Liver (tissue), 10 donors: ENCODE measurements at places on chromosomes 16 and 17.

DNA sequence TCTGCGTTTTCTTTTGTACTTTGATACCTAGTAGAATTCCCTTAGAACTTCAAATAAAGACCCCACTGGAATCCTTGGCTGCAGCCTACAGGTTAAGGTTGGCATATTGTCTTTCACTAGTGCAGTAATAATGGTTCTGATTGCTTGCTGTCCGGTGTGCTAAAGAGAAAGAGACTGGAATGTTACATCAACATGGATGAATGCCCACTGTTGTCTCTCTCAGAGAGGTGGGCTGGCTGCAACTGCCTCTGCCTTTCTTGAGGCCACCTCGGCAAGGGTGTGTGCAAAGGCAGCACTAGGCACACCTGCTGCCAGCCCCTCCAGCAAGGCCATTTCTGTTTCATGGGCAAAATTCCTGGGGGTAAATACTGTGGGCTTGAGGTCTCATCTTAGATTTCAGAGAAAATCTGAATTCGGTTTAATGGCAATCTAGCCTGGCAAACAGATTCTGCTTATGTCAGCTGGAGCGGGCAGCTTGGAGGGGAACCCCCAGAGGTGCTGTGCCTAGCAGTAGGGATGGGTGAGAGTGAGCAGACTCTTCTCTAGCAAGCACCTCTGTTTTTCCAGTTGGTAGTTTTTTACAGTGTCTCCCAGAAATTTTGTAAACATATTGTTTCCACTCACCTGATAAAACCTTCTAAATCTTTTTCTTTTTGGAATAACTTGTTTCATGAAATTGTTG lies 54.0 kb downstream of the MRTFB start:
- DNase-seq = no peak

GRCh38 chr17:39782481-39782880 lies 44.7 kb downstream of the GRB7 start:
- DNase-seq = no peak

DNA sequence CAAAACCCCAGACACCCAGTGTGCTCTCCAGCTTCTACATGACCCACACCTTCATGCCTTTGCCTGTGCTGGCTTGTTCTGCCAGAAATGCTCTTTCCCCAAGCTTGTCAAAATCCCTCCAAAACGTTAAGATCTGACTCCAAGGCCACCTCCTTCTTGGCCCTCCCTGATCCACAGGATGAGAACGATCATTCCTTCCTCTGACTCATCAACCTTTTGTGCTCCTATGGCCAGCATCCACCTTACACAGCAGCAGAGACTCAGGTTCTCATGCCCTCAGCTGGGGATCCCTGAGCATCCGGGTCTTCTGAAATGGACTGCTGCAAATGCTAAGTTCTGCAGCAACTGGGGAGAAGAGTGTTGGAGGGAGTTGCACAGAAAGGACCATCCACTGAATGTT lies 2.9 kb downstream of the ZBTB4 start:
- no peak for DNase-seq

DNA sequence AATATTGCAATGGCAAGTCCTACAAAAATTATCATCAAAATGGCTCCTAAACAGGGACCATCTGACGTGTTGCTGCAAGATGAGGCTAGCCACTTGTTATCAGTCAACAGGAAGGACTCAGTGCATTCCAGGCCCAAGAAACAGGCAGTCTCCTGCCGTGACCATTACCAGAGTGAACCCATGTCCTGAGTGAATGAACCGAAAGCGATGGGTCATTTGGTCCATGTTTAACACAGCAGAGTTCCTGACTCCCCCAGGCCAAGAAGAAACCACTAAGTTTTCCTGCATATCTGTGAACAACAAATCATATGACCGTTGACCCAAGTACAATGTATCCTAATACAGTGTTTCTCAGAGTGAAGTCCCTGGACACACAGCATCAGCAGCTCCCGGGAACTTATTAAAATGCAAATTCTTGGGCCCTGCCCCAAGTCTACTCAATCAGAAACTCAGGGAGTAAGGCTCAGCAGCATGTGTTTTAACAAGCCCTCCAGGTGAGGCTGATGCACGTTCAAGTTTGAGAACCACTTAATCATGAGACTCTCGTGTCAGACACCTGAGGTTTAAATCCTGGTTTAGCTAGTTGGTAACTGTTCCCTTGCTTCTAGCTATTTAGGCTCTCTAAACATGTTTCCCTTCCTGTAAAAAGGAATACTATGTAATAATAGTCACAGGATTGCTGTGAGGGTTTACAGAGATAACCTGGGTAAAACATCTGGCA lies 429.4 kb upstream of the MAF start:
- DNase-seq = no peak

GRCh38 chr17:42203354-42203753 lies 9.1 kb upstream of the GHDC start:
- DNase-seq = no peak

DNA sequence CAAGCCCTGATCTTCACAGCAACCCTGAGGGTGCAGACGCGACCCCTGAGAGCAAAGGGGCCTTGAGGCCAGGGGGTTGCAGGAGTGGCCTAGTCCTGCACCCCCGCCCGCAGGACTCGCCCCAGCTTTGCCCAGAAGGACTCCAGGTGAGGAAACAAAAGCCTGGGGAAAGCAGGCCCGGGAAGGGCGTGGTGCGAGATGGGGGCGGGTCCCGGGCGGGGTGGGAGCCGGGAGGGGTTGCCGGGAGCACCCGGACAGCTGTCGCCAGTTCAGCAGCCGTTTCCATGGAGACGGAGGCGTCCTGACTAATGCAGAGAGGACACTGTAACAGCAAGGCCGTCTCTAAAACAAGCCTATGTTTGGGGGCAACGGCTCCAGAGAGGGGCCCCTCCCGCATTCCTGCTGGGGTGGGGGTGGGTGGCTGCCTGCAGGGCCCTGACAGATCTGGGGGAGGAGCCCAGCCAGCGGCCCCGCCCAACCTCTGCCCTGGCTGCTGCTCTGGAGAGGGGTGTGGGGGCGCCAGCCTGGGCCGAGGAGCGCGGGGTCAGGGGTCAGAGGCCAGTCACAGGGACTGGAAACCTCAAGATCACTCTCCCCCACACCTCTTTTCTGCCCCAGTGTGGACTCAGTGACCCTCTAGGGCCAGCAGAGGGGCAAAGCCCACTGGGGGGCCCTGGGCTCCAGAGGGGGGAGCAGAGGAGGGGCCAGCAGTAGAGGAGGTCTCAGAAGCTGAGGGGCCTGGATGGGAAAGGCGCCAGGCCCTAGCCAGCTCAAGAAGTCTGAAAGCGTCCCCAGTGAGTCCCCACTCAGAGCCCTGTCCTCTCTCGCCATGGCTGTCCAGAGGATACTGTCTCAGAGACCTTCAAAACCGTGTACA lies 3.1 kb upstream of the TPPP3 start:
- DNase-seq = no peak

GRCh38 chr17:33838281-33838680 lies 416.8 kb upstream of the CCL2 start:
- no peak for DNase-seq

DNA sequence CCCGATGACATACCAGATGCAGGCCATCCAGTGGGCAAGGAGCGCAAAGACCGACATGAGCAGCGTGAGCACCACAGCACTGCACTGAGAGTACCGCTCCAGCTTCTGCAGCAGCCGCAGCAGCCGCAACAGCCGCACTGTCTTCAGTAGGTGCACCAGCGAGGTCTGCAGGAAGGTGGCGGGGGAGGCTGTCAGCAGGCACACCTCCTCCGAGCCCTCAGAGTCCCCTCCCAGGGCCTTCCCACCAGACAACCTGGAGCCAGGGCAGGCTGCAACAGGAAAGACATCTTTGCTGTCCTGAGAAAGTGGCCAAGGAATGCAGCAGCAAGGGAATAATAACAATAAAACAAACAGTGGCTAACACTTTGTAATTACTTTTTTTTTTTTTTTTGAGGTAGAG lies 9.1 kb downstream of the KCNH4 start:
- DNase-seq = no peak

DNA sequence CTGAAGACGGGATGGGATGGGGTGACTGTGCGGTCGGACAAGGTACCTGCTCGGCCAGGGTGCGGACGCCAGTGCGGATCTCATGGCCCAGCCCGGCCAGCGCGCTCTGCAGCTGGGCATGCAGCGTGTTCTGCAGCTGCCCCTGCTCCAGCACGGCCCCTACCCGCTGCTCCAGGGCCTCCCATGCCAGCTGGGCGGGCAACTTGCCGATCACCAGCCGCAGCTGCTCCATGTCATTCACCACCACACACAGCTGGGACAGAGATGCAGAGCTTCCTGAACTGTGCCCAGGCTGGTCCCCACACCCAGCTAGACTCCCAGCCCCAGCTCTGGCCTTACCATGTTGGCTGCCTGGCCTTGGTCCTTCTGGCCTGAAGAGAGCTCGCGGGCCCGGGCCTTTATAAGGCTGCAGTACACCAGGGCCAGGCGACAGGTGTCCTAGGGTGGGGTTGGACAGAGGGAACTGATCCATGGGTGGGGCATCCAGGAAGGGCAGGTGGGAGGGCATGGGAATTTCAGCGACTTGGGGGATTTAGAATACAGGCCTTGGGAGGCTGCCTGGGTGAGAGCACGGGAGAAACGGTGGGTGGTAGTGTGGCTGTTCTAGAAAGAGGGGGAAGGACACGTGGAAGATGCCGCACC lies 9.8 kb downstream of the UNC13D start:
- no peak for DNase-seq
